Stimulated activated CD4-positive, alpha-beta T cell treated with anti-CD3 and anti-CD28 coated beads, Interleukin-12 subunit alpha, Interleukin-12 subunit beta, amount 100 ng/mL, for 4 hours (primary cell): ENCODE measurements at places on chromosomes 5 and 9.

DNA sequence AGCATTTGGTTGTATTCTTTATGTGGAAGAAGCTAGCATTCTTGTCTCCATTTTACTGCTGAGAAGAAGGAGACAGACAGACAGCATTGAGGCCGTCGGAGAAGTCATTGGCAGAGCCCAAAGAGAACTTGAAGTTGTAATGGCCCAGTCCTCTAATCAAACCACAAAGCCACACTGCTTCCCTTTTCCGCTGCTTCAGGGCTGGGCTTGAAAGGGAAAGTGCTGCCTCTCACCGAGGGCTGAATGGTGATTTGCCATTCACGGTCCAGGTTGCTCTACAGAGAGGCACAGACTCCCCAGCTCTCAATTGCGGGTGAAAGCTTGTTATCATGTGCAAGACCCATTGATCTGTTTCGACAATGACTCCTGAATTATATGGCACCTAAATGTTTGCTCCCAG is 25.6 kb upstream of the POU4F3 start:
- DNase-seq = no peak

DNA sequence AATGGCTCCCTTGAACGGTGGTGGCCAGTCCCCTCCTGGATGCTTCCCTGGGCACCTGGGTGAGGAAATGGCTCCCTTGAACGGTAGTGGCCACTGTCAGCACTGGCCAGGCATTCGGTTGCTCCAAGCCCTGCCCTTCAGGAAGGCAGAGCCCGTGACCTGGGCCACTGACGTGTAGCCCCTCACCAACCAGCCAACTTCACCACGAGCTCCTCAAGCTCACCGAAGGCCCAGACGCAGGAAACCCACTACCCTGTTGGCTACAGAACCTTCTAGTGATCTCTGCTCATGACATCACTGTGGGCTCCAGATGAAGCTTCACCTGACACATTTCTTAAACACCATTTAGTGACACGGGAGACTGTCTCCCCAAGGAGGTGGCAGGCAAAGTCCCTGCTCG is 9.2 kb downstream of the SLC6A3 start:
- DNase-seq = no peak

- DNase-seq = no peak
Observed at GRCh38 chr9:113057193-113057592, 669 bp upstream of the ZFP37 start.

DNA sequence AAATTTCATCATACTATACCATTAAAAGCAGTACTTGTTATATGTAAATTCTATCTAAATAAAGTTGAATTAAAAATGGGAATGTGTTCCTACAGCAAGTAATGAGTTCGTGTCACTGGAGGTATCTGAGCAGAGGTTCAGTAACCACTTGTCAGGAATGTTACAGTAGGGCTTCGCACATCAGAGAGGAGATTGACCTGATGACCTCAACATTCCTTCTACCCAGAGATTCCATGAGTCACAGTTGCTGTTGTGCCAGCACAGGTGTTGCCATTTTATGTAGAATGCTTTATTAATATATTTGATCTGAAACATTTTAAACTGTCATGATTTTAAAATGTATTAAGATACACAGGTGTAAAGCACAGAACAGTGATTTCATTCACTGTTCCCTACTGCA is 60.3 kb downstream of the STX17 start:
- no peak for DNase-seq

- DNase-seq = no peak
Observed at GRCh38 chr5:103244398-103244797, 14.2 kb upstream of the MACIR start.

DNA sequence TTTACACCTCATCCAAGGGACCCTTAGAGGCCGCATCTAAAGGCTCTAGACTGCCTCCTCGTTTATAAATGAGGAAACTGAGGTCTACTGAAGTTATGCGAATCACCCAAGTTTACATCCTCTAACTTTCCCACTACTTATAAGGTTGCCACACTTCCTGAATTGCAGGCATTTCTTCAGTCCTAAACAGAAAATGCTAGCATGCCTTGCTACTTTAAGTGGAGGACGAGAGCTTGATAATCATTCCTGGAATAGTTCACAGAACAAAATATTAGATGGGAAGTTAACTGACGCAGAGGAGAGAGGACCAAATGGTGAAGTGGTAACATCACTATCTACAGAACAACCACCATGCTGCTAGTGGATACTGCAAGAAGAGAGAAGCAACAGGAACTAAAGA is 85.8 kb downstream of the GNAQ start:
- DNase-seq = no peak
